ACHN (cell line): ENCODE measurements at places on chromosomes 6 and 20.

GRCh38 chr20:41173161-41173721 is 35.9 kb downstream of the PLCG1 start:
- DNase-seq = peak; percentile 60

- DNase-seq = no peak
Measured at GRCh38 chr6:168563656-168564055, 122.7 kb downstream of the SMOC2 start.

DNA sequence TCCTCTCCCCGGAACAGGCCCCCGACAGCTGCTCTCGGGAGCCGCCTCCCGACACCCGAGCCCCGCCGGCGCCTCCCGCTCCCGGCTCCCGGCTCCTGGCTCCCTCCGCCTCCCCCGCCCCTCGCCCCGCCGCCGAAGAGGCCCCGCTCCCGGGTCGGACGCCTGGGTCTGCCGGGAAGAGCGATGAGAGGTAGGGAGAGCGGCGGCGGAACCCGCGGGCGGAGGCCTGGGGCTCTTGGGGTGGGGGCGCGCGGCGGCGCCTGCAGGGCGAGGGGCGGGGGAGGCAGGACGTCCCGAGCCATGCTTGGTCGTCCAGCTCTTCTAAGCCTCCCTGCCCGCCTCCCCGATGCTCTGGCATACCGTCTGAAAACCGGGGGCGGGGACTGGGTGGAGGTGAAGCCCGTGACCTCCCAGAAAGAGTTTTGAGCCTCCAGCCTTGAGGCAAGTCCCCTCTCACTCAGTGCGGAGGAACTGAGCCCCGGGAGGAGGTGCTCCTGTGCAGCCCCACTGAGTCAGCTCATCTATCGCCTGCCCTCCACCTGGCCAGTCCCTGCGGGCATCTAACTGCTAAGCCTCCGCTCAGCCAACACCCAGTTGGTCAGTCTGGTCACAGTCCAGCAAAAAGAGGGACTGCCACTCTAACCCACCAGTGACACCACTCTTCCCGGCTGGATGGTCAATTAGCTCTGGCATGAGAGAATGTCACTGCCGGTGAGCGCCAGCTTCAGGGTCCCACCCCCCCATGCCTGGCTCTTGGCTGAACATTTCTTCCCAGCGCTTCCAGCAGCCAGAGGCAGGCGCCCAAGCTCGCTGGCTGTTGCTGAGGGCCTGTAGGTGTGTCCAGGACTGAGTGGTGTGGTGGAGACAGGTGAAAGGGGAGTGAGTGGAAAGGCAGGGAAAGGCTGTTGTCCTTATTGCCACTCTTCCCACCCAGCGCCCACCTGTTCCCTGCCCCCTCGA is 482 bp downstream of the DDR1 start:
- DNase-seq = peak; percentile 43

DNA sequence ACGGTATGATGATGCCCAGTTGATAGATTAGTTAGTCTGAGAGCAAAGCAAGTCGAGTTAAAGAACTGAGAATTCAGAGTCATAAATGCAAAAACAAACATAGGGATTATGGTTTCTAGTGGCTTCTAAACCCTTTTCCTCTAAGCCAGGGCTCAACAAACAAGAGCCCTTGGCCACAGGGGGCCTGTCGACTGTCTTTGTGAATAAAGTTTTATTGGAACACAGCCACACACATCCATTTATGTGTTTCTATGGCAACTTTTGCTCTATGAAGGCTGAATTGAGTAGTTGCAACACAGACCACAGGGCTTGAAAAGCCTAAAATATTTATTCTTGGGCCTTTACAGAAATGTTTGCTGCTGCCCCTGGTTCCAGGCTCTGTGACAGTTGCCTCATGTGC is 76.2 kb downstream of the SLC24A3 start:
- DNase-seq = no peak

DNA sequence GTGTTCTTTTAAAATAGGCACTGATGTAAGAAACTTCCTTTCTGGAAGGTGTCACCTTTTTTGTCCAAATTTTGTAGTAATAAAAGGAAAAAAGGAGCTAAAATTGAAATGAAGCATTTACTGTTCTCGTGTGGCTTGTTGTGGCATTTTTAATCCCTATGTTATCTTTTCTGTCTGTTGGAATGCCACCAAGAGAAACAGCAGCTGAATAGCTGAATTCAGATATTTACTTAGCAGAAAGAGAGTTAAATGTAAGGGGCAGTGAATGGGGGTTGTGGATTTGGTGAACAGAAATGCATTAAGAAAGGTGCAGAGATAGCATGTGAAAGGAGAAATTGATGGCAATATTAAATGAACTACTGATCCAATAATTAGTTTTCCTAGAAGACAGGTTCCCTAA is 573.6 kb upstream of the EPHA7 start:
- no peak for DNase-seq

GRCh38 chr6:167546611-167547327 is 221.9 kb downstream of the TTLL2 start:
- peak; percentile 71 for DNase-seq

GRCh38 chr20:44471481-44471882 is 4.2 kb upstream of the TTPAL start:
- DNase-seq = peak; percentile 7

DNA sequence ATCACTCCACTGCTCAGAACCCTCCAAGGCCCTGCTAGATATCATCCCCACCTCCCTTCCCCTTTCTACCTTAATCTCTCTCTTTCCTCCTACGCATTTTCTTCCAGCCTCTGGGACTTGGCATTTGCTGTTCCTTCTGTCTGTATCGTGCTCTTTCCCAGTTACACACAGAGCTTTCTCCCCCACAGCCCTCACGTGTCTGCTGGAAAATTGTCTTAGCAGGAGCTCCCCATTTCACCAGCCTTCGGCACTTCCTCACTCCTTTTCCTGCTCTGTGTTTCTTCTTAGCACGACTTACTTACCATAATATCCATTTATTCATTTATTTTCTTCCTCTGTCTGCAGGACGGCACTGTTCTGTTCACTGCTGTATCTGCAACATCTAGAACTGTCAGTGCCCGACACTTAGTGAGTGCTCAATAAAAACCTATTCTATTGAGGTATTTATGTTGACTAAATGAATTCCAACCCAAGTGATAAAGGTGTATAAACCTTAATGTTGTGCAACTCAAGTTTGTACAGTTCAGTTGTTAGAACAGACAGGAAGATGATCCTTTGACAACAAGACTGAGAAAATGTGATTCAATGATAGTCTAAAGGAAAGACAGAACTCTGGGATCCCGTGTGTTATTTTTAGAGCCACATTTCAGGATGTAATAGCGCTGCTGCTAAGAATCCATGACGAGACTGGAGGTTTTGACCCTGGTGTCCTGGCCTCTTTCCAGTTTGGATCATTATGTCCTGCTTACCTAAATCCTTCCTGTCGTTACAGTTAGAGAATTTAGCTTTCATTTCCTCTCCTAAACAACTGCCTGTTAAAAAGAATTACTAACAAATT is 170.1 kb upstream of the LAMP5 start:
- DNase-seq = no peak

- DNase-seq = no peak
Measured at GRCh38 chr20:58071991-58072390, 156.5 kb downstream of the ANKRD60 start.

GRCh38 chr6:36651659-36652379 is 26.7 kb upstream of the CDKN1A start:
- no peak for DNase-seq

DNA sequence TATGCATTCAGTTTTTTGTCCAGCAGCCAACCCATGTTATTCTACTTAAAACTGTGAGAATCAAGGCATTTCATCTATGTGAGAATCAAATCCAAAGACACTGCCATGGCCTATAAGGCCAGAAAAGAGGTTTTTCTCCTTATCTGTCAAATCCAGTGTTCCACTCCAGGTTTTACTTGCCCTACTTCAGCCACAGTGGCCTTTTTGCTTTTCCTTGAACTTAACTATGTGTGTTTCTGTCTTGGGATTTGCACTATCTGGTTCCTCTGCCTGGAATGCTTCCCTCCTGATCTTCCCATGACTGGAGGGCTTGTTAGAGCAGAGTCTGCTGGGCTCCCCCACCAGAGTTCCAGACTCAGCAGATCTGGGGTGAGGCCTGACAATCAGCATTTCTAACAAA is 113.1 kb upstream of the DOK5 start:
- DNase-seq = no peak

GRCh38 chr6:151475653-151476523 is 17.9 kb upstream of the CCDC170 start:
- peak; percentile 55 for DNase-seq

GRCh38 chr20:46074006-46074405 is 15.8 kb downstream of the NCOA5 start:
- DNase-seq = no peak

DNA sequence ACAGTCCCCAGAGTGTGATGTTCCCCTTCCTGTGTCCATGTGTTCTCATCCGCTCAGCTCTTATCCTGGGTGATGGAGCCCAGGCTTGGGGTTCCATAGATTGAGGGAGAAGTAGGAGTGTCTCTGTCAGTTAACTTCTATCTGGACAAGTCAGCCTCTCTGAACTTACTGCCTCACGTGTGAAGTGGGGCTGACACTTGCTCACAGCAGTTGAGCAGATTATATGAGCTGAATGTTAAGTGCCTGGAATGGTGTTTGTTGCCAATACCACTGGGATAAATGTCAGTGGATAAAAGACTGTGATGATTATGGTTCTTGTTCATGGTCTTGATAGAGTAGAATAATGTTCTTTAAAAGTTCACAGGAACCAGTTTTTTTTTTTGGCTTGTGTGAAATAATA is 17.1 kb upstream of the EFCAB8 start:
- DNase-seq = no peak

DNA sequence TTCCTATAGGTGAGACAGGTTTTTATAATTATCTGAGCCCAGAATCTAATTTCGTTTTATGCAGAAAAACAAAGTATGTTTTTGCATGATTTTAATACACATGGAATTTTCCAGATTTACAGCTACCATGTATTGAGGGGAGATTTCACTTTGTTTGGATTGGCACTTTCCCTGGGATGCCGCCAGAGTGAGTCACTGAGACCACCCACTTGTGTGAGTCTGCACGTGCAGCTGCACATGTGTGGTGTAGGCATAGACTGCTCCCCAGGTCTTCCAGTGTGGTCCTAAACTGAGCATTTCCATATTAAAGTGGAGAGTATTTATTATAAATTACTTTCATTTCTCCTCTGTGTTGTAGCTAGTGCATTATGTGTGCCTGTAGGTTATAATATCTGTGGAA is 186.8 kb downstream of the UBE3D start:
- no peak for DNase-seq

GRCh38 chr6:54216336-54216735 is 91.9 kb upstream of the TINAG start:
- DNase-seq = no peak

GRCh38 chr20:57620274-57620990 is at the start of gene ZBP1:
ZBP1 (minus strand) TSS chr20:57620426; CDS start chr20:57620295, 131 bp downstream.
- no peak for DNase-seq

GRCh38 chr6:145743332-145743731 is 8.0 kb upstream of the EPM2A start:
- DNase-seq = no peak

GRCh38 chr20:23493172-23493772 is 2.4 kb downstream of the CST8 start:
- no peak for DNase-seq

DNA sequence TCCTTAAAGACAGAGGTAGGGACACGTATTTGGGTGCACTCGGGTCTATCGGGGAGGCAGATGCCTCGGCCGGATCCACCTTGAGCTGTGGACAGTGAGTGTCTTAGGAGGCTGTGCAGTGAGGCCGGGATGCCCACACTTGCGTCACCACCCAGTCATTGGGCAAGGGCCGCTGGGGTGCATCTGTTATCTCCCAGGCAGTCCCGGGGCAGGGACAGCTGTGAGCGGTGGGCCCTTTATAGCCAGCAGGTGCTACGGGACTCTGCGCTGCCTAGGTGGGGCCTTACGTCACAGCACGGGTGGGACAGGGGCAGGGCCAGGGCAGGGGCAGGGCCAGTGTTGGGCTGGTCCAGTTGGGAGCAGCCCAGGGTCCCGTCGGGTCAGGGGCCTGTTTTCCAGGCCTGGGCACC is 689 bp upstream of the COL20A1 start:
- no peak for DNase-seq

- DNase-seq = no peak
Measured at GRCh38 chr6:55696501-55696900, 117.5 kb upstream of the HMGCLL1 start.

DNA sequence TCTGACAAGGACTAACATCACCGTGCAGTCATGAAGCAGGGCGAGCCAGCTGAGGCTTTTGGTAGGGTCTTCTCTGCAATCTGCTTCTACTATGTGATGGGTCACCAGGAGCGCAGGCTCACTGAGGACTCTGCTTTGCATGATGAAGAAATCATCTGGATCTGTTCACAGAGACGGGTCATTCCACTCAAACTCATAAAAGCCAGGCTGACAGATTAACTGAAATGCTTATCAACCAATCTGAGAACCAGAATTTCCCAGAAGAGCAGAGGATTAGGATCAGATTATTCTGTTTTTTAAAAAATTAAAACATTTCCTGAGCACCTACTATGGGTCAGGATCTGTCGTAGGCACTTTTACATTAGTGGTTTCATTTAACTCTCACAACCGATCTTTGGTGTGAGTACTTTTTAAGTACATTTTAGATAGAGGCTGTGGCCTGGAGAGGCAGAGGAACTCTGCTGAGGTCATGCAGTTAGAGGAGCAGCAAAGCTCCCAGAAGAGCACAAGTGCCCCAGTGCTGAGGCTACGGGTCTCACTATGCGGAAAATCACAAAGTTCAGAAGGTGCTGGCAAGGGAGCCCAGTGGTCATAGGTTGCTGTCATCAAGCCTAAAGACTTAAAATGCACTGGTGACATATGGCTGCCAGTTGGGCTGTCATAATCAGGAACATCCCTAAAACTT is 109.1 kb downstream of the BACH2 start:
- no peak for DNase-seq

DNA sequence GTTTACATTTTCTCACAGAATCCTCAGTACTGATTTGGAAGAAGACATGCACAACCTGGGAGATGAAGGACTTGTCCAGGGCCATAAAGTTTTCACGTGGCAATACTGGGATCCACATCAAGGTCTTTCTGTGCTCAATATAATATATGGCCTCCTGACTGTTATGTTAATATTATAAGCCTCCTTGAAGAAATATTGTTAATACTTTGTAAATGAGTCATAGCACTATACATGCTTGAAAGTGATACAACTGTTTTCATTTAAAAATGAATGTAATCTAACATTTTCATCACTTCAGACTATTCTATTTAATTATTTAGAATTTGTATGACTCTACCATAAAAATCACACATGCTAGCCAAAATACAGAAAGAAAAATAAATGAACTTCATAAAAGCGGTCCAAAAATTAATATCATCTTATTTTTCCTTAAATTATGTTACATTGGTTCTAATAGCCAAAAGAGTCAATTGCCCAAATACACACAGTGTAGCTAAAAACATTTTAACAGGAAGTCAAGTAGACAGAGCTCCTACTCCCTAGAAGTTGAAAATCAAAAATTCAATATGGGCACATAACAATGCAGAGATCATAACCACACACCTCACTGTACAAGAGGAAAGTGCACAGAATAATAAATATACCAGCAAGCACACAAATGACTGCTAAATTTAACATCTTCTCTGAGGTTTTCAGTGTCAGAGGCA is 188.0 kb upstream of the HDDC2 start:
- DNase-seq = no peak
